Coronary artery (tissue), 2 donors: ENCODE measurements at places on chromosomes 7 and 10.

DNA sequence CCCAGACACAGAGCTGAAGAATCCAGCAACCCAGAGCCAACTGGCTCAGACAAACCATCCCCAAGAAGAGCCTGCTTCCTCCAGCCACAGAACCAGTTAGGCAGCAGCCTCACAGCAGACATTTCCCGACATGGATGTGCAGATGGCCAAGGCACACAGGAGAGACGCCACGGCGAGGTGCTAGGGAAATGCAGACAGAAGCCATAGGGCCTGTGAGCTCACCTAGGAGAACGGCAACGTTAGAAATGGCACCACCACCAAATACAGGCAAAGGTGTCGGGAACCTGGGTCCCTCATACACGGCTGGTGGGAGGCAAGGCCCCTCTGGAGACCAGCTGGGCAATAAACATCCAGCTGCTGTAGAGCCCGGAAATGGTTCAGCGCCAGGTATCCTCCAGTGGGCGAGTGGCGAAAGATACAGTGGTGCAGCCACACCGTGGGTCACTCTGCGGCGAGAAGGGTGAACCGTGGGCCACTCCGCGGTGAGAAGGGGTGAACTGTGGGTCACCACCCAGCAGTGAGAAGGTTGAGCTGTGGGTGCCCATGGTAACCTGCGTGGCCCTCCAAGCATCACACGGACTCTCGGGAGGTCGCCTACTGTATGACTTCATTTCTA lies 31.2 kb downstream of the JAKMIP3 start:
- peak; percentile 52 for DNase-seq

GRCh38 chr7:80206763-80207162 lies 72.1 kb downstream of the GNAI1 start:
- DNase-seq, result no peak

GRCh38 chr10:50857579-50857978 lies 27.8 kb downstream of the A1CF start:
- no peak for DNase-seq

DNA sequence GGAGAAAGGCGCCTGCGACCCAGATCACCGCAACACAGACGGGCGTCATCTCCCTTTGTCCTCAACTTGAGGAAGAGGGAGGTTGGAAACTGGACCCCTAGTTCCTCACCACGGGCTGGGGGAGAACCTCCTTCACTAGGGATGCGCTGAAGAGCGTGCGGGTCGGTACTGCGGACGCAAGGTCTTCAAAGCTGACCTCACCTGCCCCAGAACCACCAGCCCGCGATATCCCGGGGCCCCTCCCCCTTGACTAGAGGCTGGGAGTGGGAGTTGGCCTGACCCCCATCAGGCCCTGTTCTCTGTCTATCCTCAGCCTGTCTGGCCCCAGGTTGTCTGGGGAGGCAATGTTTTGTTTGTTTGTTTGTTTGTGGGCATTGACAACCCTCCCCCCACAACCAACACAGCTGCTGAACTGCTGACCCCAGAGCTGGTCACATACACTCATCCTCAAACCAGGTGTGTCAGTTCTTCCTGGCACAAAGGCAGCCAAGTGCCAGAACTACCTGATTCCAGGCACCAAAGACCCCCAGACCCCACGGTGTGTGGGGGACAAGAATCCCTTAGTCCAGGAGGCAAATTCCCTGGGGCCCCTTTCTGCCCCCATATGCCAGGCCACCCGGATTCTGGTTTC lies 2.9 kb downstream of the NPM3 start:
- DNase-seq, result peak; percentile 68

DNA sequence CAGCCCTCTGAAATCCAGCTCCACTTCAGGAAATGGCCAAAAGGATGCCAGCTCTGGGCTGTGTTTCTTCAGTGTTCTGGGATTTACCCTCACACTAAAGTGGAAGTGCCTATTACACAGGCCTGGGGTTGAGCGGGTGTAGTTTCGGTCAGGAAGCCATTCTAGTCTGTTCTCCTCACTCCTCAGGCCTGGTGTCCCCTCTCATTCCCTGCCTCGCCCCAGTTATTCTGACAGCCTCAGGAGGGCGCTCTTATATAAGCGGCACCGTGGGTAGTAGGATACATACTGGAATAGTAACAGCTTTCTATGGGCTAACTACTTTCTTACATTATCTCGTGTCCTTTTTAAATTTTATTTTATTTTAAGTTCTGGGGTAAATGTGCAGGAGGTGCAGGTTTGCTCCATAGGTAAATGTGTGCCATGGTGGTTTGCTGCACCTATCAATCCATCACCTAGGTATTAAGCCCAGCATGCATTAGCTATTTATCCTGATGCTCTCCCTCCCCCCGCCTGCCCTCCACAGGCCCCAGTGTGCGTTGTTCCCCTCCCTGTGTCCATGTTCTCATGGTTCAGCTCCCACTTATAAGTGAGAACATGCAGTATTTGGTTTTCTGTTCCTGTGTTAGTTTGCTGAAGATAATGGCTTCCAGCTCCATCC lies 12.2 kb upstream of the LGI1 start:
- no peak for DNase-seq

DNA sequence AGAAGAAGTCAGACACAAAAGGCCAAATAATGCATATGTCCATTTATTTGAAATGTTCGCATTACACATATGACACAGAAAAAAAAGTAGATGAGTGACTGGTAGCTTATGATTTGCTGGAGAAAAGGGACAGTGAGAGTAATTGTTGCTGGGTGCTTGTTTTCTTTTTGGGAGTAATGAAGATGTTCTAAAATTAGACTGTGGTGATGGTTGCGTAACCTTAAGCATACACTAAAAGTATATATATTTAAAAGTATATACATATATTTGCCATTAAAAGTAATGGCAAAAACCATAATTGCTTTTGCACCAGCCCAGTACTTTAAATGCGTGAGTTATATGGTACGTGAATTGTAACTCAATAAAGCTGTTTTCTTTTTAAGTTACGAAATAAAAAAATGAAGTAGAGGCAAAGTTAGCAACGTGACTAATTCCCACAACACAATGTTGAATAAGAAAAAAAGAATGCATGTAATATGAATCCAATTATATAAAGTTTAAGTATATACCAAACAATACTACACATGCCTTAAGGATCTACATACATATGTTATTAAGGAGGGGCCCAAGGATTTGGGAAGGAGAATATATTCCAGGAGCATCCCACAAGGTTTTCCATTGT lies 360.4 kb upstream of the CELF2 start:
- no peak for DNase-seq

- no peak for DNase-seq
These were observed 18.0 kb downstream of the RRP12 start for GRCh38 chr10:97383159-97383558.

DNA sequence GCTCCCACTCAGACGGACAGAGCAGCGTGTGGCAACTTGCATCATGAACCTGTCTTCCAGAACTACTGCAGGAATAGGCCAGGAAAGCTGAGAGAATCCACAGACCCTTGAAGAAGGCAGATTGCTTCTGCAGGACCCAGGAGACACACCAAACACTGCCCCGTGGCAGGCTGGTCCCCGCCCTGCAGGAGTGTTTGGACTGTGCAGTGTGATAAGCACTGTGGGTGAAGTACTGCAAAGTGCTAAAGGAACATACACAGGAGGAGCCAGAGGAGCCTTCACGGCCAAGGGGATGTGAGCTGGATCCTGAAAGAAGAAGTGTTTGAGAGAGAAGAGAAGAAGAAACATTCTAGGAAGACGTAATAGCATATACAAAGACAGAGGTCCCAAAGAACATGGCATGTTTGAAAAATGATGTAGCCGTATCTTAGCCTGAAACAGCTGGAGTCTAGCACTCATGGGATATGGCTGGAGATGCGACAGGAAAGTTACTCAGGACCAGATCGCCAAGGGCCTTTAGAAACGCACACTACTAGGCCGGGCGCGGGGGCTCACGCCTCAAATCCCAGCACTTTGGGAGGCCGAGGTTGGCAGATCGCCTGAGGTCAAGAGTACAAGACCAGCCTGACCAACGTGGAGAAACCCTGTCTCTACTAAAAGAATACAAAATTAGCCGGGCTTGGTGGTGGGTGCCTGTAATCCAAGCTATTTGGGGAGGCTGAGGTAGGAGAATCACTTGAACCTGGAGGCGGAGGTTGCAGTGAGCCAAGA lies 96.9 kb upstream of the RHEB start:
- DNase-seq, result no peak

DNA sequence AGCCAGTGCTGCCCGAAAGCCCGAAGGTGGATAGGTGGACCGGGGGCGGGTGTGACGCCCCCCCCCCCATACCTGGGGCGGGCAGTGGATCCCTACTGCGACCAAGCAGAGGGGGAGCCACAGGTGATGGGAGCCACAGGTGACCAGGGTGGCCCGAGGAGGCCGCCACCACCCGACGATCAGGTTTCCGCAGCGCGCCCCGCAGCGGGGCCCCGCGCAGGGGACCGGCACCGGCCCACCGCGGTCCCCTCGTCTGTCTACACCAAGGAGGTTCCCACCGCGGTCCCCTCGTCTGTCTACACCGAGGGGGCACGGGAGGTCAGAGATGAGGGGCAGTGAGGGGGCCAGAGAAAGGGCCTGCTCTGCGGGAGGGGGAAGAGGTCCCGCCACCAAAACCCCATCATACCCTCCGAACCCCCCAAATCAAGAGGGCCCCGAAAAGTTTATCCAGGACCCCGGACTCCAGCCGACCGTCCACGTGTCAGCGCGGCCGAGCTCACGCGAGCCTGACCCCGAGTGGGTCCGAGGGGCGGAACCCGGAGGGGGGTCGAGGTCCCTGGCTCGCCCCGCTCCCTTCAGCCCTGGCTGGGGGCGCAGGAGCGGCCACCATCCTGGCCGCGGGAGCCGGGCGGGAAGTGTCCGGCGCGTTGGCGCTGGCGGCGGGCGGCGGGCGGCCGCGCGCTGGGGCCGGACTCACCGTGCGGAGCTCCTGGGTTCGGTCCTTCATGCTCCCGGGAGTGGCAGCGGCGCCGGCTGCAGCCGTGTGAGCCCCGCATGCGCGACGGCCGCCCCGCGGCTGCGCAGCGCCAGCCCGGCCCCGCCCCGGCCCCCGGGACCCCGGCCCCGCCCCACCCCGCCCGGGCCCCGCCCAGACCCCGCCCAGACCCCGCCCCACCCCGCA lies at the start of gene STX1A:
TSS of gene STX1A (minus strand) at position 765 of the 901 bp plus-strand sequence. CDS start at position 727, 38 bp downstream.
- no peak for DNase-seq

DNA sequence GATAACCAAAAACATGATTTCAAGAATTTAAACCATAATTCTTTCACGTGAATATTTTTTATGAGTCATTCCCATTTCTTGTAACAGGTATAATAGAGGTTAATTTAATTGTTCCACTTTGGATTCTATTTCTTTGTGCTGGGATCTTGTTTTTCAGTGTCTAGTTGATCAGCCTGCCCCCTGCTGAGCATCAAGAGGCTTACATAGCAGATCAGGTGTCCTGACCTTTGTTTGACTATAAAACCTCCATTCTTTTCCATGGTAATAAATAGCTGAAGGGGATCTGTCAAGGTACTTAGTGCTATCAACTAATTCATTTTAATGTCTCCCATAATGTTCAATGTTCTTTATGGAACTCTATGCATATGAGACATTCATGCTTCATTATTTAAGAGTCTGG lies 4.9 kb downstream of the COL17A1 start:
- no peak for DNase-seq

DNA sequence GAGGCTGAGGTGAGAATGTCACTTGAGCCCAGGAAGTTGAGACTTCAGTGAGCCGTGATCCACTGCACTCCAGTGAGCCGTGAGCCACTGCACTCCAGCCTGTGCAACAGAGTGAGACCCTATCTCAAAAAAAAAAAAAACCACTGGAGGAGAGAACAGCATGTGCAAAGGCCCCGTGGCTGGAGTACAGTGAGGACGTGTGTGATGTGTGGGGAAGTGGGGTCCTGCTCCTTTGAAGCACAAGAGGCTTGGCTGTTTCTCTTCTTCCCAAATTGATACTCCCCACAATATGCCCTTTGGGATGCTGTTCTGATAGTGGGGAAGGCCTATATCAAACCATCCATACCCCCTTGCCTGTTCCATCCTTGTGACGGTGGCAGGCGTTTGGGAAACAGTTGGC lies 68.2 kb downstream of the C10orf105 start:
- no peak for DNase-seq

DNA sequence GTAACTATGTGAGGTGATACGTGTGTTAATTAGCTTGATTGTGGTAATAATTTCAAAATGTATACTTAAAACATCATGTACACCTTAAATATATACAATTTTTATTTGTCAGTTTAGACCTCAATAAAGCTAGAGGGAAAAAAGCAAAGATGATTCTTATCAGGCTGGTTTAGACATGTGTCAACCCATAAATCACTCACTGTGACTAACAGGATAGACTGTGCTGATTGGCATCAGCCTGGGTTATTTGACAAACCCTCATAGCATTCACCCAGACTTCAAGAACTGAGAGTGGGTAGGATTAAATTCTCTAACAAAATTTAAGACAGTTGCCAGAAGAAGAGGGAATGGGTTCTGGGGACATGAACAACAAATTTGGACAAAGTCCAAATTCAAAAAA lies 73.8 kb upstream of the TMEM140 start:
- DNase-seq, result no peak

DNA sequence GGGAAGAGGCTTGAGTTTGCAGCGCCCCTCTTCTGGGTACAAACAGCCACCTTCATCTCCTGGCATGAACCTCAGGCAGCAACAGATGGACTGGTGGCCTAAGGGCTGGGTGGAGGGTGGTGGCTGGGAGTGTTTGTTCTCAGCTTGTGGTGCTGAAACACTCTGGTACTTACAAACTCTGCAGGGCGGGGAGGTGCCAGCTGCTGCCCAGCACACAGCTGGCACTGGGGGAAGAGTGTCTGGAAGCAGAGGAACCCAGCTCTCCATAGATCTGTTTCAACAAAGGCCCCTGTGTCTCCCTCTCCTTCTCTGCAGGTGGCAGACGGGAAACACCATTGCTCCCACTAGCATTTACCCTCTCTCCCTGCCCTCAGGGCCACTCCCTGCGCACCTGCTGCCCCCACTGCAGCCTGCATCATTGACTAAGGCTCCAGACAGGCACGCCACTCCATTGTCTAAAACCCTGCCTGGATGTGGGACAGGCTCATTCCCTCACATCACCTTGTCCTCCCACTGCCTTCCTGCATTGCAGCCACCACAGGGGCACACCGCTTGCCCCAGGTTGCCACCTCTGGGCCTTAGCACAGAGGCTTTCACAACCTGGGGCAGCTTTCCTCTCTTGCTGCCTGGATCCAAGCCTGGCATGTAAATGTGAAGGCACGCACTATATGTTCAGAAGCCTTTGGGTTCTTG lies 6.5 kb downstream of the ARHGAP22 start:
- DNase-seq, result peak; percentile 63

GRCh38 chr7:15600298-15600697 lies 38.5 kb upstream of the AGMO start:
- no peak for DNase-seq

DNA sequence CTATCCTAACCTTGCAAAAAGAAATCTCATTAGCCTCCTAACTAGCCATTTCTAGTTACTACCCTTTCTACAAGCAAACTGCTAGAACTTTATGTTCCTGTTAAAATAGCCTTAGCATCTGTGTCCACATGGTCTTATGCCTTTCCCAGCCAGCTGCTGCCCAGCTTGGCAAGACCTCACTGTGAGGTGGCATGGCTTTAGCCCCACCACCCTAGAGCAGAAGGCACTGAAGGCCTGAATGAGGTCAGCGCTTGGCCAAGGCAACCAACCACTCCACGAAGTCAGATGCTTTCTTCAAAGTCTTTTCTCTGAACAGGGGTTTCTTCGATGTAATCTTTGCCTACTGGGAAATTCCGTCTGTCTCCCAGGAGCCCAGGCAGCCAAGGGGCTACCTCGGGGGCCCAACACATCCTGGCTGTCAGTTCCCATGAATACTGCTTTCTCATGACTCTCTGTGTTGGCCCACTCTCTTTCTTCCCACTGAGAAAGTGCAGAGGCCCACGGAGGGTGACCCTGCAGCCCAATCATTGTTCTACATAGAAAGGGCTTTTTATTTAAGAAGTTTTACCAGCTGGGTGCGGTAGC lies 41.6 kb downstream of the POLR3A start:
- DNase-seq, result no peak
